ENCODE measurements at places on chromosomes 4 and X.
A peak's percentile ranks its signal among the peaks of the same experiment; 100 is the strongest.

GRCh38 chr4:172485007-172485406 lies 671.8 kb downstream of the GALNTL6 start:
- DNase-seq: no peak

GRCh38 chr4:153880983-153881382 lies 92.1 kb upstream of the SFRP2 start:
- DNase-seq: no peak

GRCh38 chr4:175054980-175055379 lies 136.8 kb downstream of the ADAM29 start:
- no peak for DNase-seq

DNA sequence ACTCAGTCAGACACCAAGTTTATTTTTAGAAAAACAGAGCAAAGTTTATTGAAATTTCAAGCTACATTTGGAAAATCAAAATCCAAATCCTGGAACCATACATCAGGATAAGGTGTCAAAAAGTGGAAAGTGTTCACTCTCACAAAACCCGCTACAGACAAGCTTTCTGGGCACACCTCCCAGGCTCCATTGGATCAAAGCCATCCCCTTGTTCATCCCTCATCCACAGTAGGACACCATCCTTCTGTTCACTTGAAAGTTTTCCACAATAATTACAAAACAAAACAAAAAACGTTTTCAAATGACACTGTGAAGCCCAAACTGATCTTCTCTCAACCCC lies 62.4 kb downstream of the TSC22D3 start:
- no peak for DNase-seq

DNA sequence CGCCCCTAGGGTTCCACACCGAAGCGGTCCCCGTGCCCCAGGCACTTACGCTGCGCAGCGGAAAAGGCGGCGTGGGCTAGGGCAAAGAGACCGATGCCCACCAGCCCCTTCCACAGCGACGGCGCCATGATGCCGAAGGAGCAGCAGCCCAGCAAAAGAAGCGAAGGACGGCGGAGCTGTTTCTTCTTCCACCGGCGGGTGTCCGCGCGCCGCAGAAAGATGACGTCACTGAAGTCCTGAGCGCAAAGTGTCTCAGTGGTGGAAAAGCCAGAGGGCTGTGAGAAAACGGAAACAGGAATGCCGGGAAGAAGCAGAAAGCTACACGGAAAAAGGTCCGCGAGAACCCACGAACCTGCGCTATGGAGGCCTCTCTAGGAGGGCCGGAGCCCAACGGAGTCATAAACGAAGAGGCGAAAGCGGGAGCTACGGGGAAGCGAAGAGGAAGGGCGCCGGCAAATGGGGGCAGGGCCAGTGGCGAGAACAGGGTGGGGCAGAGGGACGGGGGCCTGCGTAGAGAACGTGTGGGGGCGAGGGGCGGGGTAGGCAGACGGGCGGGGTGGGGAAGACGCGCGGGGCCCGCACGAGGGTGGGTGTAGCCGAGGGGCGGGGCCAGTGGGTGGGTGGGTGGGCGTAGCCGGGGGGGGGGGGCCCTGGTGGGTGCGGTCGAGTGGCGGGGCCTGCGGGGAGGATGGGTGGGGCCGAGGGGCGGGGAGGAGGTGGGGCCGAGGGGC lies at the start of gene MMGT1:
MMGT1 (minus strand) TSS at position 441 of the 731 bp plus-strand sequence; CDS start at position 128, 313 bp downstream.
- DNase-seq: peak; percentile 91

- DNase-seq: peak; percentile 46
Measured at GRCh38 chr4:55346851-55347255, 811 bp downstream of the SRD5A3 start.

GRCh38 chr4:5447755-5448154 lies 260.6 kb downstream of the EVC2 start:
- DNase-seq: no peak

- no peak for DNase-seq
Measured at GRCh38 chrX:108264376-108264775, 172.8 kb downstream of the ATG4A start.

GRCh38 chrX:142295190-142295589 lies 90.1 kb upstream of the MAGEC2 start:
- DNase-seq: no peak

DNA sequence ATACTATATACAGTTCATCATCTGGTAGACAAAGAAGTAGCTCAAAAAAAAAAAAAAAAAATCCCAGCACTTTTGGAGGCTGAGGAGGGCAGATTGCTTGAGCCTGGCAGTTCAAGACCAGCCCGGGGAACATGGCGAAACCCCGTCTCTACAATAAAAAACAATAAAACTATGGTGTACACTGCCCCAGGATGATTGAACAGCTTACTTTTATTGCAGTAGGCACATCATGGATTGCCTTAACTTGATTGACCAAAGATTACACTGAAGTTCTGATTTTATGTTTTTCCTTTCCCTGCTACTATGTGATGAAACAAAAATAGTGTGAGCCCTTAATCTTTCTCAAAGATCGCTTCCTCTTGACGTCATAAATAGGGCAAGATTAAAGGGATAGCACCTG lies 60.6 kb downstream of the SNX25 start:
- no peak for DNase-seq

DNA sequence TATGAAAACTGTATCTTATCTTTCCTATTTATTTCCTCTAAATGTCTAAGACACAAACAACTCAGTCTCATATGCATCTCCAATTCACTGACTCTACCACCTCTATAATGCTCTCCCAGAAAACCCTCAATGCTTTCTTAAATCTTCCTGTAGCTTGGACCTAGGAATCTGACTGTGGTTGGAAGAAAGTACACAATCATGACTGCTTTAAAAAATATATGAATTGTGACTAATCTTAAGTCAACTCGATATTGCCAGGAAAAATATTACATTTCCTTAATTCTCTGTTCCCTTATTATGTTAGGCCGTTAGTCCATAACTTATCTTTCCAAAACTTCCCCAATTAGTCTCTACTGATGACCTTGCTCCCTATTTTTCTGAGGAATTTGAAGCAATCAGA lies 87.0 kb downstream of the SPCS3 start:
- no peak for DNase-seq

DNA sequence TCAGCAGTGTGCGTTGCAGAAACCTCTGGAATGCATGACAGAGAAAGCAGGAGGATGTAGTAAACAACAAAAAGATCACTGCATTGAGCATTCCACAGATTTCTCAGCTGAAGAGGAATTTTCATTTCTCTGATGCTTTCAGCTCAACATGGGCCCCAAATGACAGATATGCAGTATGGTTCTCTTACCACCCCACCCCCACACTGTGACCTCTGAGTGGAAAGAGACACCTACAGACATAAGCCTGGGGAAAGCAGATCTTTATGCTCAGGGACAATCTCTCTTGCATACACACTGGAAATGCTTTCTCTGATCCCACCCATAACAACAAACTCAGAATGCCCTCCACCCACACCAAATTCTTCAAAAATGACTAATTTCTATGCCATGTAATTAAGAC lies 983.7 kb upstream of the LCORL start:
- no peak for DNase-seq

- DNase-seq: no peak
Measured at GRCh38 chr4:173990869-173991210, 292.6 kb downstream of the FBXO8 start.

Data from D341Med (cell line).